ENCODE measurements at places on chromosomes 2 and 18.

GRCh38 chr2:134107402-134107801 is 146.5 kb upstream of the MGAT5 start:
- no peak for DNase-seq

DNA sequence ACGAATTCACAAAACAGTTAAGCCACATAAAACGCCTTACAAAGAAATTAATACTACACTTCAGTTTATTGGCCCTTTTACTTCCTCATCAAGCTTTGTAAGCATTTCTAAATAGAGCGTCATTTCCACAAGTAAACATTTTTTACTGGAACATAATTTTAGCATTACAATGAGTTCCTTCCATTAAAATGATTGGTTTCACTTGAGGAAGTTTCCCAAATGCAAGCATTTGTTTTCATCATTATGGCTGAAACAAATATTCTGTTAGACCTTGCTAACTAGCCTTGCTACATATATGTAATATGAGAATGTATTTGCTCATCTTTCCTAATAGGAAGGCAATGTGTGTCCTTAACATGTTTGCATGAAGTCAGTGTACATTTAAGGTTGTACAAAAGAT is 579.1 kb downstream of the IRS1 start:
- DNase-seq, result no peak

DNA sequence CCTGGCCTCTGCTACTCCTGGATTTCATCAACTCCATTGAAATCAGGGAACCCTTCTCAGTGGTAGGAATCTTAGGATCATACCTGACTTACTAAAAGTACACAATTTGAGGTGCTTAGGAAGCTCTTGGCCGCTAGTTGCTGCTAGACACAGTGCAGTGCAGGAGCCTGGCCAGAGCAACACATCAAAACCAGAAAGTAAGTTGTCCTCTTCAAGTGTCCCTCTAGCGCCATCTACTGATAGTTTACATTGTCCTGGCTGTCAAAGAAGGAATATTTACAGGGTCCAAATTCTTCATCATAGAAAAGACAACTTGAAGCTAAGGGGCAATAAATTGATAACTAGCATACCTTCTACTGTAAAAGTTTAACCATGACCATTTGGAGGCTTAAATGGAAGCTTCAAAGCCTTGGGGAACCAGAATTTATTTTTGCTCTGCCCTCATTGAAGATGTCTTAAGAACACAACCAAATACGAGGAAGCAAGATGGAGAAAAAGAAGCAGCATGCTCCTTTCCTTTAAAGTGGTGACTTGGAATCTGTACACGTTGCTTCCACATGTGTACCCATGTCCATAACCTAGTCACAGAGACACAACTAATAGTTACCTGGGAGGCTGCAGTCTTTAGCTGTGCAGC is 889.1 kb upstream of the GCFC2 start:
- DNase-seq, result peak; percentile 62

DNA sequence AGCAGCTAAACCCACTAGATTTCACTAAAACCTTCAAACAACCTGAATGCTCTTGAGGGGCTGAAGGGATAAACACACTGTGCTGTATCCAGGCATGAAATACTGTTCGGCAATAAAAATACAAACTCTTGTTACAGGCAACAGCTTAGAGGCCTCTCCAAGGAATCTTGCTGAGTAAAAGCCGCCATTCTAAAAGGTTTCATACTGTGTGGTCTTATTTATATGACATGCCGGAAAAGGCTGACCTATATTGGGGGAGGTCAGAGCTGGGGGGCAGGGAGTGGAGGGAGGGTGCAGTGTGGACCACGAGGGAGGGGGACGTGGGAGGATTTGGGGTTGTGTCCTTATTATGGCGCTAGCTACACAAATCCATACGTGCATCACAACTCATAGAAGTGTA is 136.2 kb downstream of the MBP start:
- DNase-seq, result no peak

DNA sequence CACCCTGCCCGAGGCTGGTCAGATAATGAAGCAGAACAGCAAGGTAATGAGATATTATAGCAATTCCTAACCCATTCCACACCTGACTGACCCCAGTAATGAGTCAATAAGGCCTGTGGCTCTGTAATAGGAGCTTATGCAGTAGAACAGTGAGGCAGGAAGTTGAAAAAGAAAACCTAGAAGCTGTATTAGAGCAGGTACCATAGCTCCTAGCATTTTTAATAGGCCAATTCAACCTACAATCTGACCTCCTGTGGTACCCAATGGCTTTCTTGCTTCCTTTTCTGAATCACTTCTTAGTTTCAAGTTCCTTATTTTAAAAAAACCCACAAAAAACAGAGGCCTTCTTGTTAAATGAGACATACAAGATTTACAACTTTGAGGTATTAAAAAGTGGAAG is 43.6 kb upstream of the MAP2 start:
- DNase-seq, result no peak

DNA sequence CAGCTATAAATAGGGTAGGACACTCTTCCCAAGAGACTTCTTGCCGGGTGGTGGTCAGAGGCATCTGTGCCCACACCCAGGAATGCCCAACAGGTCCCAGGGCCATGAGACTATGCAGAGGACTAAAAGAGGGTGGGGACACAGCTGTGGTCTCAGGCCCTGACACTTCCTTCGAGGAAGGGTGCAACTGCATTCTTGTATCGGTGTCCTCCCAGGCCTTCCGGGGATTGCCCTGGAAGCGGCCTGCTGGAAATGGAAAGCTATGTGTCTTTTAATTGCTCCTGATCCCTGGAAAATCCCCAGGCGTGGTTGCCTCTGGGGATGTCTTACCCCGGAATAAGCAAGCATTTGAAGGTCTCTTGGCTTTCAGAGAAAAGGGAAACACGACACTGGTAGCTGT is 176.7 kb downstream of the SOX11 start:
- DNase-seq, result no peak

- DNase-seq, result peak; percentile 41
Observed at GRCh38 chr18:56702946-56703345, 51.8 kb downstream of the WDR7 start.

- peak; percentile 48 for DNase-seq
Observed at GRCh38 chr2:159712929-159713420, 669 bp downstream of the MARCHF7 start.

- peak; percentile 71 for DNase-seq
Observed at GRCh38 chr18:70491734-70492348, 203.0 kb downstream of the SOCS6 start.

DNA sequence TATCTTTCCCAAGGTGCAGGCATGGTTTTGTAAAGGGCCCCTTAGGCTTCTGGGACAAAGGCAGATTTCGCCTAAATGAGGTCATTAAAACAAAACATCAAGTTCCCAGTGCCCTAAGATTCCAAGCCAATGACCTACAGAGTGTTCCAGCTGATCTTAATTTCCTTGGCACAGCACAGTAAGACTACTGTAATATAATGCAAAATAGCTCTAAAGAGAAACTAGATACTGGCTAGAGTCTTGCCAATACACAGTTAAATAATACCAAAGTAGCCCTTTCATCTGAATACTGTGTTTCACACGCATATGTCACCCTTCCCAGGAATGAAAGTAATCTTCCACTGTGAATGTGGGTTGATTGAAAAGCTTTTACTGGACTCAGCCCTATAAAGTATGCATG is 14.7 kb downstream of the GRB14 start:
- DNase-seq, result peak; percentile 9

DNA sequence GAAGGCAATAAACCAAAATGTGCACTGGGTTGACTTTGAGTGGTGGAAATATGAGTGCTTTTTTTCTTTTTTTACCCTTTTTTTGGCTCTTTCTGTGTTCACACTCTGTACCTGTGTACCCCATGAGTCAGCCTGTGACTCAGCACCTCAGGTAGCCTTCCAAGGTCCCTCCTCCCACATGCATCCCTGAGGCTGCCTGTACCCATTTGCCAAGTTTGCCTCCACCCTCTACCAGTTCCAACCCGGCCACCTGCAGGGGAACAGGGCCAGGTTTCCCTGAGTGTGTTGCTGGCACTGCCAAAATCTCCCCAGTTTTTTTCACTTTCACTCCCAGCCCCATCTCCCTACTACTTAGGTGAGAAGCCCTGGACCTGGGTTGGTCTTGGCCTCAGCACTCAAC is 14.0 kb downstream of the CXCR1 start:
- no peak for DNase-seq

GRCh38 chr2:17573085-17573803 is 32.7 kb downstream of the VSNL1 start:
- peak; percentile 48 for DNase-seq

- no peak for DNase-seq
Observed at GRCh38 chr2:157784823-157785175, 91.3 kb downstream of the ACVR1 start.

- no peak for DNase-seq
Observed at GRCh38 chr2:65671670-65672242, 239.4 kb upstream of the SPRED2 start.

GRCh38 chr2:239814116-239814860 is 210.9 kb downstream of the NDUFA10 start:
- DNase-seq, result no peak

DNA sequence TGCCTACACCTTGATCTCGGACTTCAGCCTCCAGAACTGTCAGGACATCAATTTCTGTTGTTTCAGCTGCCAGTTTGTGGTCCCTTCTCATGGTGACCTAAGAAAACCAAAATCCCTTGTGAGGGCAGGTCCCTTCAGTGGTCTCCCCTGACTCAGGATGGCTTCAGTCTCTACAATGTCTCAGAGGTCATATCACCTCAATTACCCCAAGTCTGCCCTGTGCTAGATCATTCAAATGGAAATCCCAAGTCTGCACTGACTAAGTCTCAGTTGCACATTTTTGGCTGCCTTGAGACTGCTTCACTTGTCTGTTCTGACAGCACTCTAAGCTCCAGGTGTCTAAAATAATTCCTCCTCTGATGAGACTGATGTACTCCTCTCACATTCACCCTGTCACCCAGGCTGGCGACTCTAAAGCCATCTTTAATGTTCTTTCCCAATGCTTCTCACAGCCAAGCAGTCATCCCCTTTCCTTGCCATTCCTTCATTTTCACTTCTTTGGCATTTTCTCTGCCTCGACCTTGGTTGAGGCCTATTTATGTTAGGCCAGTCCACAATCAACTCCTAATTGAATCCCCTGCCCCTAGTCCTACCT is 470.8 kb downstream of the DLGAP1 start:
- no peak for DNase-seq

DNA sequence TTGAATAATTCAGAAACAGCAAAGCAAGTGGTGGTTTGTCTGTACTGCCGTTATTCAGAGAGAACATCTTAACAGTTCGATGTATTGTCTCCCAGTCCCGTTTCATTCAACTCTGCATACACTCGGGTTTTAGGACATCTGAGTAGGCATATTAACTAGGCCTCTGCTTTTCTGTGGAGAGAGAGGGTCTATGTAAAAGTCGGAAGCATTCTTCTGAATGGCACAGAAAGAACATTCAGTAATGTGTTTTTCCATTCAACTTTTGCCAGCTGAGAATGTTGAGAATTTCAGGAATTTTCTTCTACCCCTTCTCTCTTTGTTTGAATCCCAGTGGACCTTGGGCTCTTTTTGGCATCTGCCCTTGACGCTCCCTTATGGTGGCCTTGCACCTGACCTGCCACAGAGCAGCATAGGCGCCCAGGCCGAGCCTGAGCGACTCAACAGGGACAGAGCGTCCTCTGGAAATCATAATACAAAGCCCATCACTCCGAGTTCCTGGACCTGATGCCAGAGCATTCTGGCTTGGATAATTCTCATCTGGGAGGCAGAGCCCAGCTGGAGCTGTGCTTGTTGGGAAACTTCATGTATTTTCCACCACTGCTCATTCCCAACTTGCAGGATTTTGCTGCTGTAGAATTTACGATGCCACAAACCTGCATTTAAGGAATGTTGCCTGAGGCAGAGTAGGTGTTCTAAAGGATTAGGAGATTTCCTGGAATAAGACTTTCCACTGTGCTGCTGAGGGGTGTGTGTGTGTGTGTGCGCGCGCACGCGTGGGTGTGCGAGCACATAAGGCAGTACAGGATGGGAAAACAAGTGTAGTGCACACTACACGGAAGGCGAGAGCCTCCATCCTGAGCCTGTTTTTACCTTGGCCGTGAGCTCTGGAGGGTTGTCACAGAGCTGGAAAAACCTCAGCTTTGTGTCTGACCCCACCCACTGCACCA is 77.2 kb upstream of the TXNDC2 start:
- DNase-seq, result peak; percentile 54

DNA sequence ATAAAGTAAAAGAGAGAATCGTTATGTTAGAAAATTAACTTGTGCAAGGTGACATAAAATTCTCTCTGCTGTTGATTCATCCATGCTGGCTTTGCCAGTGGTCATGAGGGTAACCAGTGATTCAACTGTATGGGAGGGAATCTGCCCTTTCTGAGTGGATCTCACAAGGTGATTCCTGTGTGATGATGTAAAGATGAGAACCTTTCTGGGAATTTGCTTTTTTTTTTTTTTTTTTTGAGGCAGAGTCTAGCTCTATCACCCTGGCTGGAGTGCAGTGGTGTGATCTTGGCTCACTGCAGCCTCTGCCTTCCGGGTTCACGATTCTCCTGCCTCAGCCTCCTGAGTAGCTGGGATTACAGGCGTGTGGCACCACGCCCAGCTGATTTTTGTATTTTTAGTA is 23.3 kb downstream of the RAB31 start:
- peak; percentile 57 for DNase-seq

DNA sequence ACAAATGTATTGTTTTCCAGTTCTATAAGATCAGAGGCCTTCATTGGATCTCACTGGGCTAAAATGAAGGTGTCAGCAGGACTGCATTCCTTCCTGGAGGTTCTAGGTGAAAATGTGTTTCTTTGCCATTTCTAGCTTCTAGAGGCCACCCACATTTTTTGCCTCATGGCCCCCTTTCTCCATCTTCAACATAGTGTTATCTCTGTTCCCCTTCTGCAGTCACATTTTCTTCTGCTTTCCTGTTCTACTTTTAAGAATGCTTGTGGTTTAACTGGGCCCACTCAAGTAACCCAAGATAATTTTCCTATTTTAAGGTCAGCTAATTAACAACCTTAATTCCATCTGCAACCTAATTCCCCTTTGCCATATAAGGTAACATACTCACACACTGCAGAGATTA is 36.1 kb downstream of the METTL21A start:
- DNase-seq, result no peak

DNA sequence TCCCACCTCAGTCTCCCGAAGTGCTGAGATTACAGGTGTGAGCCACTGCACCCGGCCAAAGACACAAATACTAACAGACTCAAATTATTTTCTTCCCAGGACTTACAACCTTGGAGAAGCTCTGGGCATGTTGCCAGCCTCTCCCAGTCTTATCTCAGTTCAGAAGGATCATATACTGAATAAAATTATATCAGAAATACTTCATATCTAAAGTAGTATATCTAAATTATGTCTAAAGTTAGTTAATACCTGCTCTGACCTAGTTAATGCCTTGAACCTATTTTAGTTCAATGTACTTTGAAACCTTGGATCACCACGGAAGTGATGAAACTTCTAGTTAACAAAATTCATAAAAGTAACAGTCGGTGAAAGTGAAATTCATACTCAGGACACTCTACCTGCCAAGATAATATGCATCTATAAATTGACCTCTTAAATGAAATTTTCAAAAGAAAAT is 34.4 kb upstream of the CYBRD1 start:
- no peak for DNase-seq

- DNase-seq, result peak; percentile 58
Observed at GRCh38 chr2:60710707-60711106, 45.4 kb upstream of the PAPOLG start.

GRCh38 chr2:235286622-235287374 is 207.0 kb upstream of the AGAP1 start:
- peak; percentile 50 for DNase-seq
